IMR-90 (cell line): ENCODE measurements at places on chromosomes 13 and 19.
A peak's percentile ranks its signal among the peaks of the same experiment; 100 is the strongest.

GRCh38 chr19:47309608-47310007 lies at the start of gene C5AR1:
C5AR1 (plus strand) TSS chr19:47309861; CDS start chr19:47309896, 35 bp downstream.
- no peak for DNase-seq

GRCh38 chr13:93963266-93964145 lies 516.0 kb downstream of the DCT start:
- DNase-seq = peak; percentile 61

DNA sequence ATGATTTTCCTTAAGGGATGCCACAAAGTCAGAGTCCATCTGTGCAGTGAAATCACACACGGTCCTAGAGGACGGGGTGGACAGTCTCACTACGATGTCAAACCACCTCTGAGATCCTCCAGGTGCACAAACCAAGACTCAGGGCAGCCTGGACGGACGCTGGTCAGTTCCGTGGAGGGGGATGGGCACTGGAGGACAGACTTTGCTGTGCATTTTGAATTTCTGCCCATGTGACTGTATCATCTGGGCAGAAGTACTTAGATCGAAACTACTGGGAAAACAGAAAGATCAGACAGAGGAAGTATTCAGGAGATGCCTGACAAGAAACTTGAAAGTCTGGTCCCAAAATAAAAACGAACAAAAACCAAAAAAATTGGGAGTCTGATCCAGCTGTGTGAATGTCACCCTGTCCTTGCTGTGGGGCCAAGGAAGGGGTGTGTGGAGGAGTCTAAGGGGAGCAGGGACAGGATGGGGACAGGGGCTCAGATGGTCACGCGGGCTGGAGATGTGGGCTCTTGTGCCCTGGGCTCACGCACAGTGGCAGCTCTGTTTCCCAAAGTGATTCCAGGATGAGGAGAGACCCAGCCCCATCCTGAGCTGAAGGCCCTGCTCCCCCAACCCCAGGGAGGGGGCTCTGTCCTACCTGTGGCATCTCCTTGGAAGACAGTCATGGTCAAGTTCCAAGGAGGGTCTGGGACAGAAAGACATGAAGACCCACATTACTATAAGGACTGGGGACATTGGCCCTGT lies 1.5 kb downstream of the SIGLEC8 start:
- no peak for DNase-seq

DNA sequence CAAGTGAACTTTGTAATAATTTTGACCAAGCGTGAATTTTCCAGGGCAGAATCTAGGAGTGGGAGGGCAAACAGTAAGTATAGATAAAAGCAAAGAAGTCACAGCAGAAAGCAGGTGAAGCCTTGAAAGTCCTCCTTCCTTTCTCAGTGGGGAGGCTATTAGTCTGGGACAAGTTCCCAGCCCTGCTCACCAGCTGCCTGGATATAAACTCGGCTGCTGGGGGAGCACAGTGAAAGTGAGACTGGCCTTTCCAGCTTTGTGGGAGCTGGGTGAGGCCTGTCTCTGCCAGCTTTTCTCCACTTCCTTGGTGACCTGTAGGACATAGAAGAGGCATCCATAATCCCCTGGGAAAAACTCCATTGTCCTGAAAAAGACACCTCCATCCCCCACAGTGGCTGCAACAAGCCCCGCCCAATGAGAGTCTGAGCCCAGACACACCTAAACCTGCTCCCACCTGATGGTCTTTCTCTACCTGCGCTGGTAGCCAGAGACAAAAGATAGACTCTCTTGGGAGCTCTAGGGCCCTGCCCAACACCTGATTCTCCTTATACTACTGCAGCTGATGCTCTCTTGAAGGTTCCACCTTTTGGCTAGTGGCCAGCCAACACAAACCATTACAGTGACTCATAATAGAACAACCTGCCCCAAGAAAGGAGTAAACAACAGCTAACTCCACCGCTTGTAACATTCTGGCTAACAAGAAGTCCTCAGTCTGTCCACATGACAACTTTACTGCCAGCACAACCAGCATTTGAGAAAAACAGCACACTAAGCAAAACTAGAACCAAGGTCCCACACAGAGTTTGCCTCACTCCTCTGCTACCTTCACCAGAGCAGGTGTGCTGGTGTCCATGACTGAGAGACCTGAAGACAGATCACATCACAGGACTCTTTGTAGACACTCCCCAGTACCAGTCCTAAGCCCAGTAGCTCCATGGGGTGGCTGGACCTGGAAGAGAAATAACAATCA lies 252.2 kb upstream of the SLITRK6 start:
- DNase-seq = no peak

- peak; percentile 18 for DNase-seq
Observed at GRCh38 chr13:36030670-36031331, 100.4 kb downstream of the DCLK1 start.

DNA sequence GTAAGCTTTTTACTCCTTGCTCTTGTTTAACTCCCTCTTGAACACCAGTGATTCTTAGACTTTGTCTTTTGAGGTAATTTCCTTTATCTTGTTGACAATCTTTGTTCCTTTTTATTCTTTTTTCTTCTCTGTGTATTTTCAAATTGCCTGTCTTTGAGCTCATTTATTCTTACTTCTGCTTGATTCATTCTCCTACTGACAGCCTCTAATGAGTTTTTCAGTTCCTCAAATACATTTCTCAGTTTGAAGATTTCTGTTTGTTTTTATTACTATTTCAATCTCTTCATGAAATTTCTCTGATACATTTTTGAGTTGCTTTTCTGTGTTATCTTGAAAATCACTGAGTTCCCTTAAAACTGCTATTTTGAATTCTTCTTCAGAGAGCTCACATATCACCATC lies 154.1 kb downstream of the ATP8A2 start:
- no peak for DNase-seq

DNA sequence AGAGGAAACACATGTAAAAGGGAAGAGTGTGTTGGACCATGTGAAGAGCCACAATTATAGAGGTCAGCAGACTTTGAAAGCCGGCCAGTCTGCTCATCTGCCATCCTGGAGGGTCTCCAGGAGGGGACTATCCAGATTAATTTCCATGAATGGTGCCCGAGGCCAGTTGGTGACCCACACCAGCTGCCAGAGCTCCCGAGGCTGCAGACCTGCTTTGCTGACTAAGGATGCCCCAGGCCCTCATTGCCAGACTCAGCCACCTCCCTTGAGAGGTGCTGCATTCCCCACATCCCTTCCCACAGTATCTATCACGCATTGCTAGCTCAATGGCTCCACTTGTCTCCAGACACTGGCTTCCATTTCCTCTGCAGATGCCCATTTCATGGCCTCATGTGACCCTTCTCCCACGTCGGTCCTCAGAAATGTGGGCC lies 110.3 kb downstream of the NALCN start:
- no peak for DNase-seq

GRCh38 chr19:7850945-7851622 lies 21.1 kb downstream of the EVI5L start:
- no peak for DNase-seq

DNA sequence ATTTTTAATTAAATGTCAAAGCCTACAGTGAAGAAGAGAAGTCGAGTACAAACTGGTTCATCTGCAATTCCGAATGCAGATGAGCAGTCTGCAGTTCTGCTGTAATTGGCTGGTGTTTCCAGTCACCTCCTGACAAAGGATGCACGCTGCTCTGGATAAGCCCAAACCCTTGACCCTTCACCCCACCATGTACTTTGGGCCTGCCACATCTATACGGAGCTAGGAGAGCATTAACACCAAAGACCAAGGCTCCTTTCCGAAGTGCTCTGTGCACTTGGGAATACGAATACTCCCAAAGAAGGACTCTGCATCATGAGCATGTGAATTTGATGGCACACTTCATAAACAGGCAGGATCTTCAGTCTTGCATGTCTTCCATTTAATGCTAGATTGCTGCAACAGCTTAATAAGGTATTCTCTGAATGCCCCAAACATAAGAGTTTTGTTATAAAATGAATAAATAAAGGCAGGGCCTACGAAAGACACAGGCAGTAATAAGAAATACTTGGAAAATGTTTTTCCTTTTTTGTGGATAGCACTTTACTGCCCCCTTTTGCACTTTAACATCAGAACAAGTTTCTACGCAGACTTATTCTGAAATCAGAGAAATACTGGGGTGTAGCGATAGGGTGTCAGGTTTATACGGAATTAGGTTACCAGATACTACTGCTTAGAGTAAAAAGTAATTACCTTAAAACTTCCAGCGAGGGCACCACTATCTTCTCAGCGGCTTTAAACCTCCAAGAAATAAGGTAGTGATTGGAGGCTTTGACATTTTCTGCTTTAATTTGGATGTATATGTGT lies 15.0 kb downstream of the EFNB2 start:
- peak; percentile 56 for DNase-seq

GRCh38 chr19:1251330-1252220 lies 3.2 kb downstream of the MIDN start:
- peak; percentile 68 for DNase-seq

DNA sequence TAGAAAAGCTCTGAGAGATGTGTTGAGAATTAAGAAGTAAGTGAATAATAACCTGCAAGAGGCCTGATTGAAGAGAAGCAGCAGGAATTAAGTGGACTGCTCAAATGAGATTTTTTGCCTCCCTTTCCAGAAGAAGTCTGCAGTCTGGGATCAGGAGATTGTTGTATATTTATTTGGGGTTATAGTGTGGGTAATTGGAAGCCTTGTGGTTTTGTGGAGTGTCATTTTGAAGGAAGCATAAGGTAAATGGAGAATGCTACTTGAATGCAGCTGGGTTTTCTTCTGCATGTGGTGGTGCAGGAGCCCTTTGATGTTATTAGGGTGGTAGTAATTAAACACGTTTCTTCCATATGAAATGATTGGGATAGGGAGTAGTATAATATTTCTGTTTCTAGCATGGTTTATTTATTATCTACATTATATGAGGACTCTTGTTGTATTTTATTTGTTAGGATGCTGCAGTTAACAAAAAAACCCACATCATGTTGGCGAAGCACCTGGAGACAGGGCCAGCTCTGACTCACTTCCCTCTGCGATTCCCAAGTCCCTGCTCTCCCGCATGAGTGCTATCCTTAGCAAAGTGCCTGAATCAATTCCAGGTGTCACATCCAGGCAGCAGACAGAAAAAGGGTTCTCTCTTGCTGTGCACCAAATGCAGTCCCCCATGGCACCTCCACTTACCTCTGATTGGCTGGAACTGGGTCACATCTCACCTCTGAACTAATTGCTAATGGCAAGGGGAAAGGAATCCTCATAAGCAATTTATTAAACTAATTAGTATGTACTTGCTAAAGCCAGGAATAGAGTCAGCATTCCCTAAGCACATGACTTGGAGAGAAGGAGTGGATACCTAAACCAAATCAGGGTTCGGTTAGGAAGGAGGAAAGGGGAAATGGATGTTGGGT lies 54.8 kb downstream of the DGKH start:
- peak; percentile 57 for DNase-seq

DNA sequence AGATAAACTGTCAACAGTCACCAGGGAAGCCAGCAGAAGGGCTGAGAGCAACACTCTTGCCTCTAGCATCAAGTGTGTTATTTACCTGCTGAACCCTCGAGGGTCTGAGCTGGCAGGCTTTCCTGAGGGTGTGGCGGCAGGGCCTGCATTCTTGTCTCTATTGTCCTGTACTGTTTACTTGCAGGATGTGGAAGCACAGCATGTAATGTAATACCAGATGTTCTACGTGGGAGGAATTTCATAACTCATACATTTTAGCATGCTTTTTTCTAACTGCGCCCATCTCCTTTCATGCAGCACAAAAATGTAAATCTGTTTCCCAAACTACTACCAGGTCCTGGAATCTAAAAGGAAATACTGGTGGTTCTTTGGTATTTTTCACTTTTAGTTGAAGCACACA lies 153.1 kb downstream of the RGCC start:
- peak; percentile 97 for DNase-seq

DNA sequence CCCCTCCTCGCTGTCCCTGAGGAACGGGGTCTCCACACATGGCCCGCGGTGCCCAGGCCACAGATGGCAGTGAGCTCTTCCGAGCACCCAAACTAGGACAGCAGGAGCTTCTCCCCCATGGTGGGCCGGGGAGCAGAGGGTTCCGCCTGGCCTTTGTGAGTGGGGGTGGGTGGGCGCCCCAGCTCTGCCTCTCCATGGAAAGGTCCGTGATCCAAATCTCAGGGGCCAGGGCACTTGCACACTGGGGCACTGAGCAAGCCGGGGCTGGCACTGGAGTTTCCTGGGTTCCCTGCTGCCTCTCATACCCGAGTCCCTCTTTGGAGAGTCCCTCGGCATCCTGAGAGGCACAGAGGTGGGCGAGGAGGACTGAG lies 2.2 kb upstream of the DIRAS1 start:
- no peak for DNase-seq

DNA sequence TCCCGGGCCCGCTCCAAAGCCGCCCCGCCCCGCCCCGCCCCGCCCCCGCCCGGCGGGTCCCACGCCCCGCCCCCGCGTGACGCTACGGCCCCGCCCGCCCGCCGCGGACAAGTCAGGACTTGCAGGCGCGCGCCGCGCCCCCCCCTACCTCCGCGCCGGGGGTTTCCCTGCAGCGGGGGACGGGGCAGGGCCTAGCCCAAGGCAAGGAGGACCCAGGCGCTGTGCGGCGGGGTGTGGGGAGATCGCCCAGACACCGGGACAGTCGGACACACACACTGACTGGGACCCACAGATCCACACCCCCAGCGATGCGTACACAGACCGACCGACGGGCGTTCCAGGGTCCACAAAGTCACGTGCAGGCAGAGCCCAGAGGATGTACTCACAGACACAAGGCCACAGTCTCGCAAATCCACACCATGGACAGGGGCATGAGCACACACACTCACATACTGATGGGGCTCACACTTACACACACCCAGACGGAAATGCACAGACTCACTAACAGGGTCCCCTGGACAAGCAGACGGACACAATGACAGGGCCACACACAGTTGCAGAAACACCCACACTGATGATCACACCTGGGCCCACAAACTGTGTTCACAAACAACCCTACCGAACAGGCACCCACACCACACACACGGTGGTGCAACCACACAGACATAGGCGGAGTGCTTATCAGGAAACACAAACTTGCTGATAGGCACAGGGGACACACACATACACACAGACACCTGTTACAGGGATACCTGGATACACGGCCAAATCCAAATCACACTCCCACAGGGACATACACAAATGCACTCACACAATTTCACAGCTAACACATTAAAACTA lies 436 bp upstream of the BBC3 start:
- peak; percentile 90 for DNase-seq

DNA sequence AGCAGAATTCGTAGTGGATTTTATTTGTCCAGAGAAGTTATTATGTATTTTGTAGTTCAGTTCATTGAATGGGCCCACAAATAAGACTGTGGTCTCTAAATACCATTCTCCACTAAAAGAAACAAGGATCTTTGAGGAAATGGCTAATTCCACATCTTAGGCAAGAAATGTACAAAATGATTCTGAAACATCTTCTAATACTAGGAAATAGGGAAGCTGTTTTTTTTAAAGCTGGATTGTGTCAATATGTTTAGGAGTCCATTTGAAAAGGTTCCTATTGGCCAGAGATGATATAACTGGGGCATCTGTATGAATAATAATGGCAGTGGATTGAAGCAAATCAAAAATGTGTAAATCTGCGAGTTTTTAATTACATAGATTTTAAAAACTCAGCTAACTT lies 88.5 kb upstream of the SIAH3 start:
- DNase-seq = no peak

- no peak for DNase-seq
Observed at GRCh38 chr19:31303262-31303815, 45.9 kb downstream of the TSHZ3 start.

GRCh38 chr19:18059902-18060301 lies 26.8 kb downstream of the IL12RB1 start:
- no peak for DNase-seq

GRCh38 chr19:41699968-41700323 lies 8.5 kb upstream of the CEACAM5 start:
- no peak for DNase-seq
